ENCODE measurements at places on chromosomes 11 and 22. TPM values are rescaled to one million over a fixed set of nuclear protein-coding genes. Genes with fewer than 3 reads are reported as not detected.

DNA sequence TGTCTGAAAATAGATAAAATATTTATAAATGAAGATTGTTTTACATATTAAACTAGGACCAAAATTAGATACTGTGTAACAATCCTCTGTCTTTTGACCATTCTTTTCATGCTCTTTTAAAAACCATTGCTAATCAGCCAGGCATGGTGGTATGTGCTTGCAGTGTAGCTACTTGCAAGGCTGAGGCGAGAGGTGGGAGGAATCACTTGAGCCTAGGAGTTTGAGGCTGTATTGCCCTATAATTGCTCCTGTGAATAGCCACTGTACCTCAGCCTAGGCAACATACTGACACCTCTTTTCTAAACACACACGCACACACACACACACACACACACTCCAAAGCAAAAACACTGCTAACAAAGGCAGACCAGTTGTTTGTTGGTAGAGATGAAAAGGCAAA is 259.2 kb downstream of the JRKL start:
- no peak for DNase-seq

DNA sequence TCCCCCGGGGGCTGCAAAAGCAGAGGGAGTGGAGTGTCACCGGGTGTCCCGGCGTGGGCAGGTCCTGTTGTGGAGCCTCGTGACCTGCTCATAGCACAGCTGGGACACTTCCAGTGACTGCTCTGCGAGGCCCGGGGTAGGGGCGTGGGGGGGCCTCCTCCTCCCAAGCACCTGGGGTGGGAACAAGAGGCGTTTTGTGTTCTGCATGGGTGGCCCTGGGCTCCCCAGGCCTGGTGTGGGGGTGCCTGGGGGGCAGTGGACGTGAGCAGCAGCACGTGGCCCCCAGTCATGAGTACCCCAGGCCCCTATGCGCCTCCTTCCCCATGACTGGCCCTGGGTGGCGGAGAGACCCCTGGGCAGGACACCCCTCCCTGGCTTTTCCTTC is 104.7 kb downstream of the KCNQ1 start:
- DNase-seq, result no peak

DNA sequence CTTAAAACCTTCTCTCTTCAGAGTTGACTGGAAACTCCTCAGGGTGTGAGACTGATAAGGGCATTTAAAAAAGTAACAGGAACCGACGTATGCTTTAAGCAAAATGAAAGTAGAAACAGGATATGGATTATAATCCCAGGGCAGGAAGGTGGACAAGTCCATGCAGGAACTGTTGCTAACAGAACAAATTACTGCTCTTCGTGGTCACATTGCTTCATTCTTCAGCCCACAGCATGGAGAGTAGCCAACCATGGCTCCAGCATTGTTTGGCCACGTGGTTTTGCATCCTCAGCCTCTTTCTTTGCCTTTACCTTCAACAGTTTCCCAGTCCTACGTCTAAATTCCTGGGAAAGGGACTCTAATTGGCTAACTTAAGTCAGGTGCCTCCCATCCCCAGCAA is 563.1 kb upstream of the ISX start:
- DNase-seq, result no peak

DNA sequence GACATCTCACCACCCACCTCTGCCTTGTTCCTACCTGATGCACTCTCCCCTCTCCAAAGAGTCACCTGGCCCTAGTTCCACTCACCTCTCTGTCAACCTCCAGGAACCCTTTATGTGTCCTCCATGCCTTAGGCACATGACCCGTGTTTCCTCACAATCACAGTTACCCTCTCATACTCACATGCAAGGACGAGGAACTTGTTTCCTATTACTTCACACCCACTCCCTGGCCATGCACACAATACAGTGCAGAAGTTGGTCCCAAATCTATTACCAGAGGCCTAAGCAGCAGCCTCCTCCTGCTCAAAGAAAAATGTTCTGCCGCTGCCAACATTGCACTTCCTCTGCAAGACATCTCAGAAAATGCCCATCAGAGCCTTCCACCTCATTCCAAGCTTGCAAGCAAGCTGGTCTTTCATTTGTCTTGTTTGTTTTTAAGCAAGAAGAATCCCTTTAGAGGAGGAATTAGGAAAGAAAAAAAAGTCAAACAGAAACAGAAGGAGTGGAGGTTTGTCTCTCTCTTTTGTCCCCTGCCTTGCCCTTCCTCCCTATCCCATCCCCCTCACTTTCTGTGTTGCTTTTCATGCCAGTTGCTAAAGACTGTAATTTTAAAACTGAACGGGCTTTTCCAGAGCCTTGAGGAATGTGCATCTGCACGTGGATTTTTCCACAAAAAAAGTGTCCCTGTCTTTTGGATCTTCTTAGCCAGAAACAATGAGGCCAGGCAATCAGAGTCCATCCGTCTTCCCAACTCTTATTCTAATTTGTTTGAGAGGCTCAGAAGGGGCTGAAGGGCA is 63.4 kb downstream of the KCNJ1 start:
- DNase-seq, result no peak

DNA sequence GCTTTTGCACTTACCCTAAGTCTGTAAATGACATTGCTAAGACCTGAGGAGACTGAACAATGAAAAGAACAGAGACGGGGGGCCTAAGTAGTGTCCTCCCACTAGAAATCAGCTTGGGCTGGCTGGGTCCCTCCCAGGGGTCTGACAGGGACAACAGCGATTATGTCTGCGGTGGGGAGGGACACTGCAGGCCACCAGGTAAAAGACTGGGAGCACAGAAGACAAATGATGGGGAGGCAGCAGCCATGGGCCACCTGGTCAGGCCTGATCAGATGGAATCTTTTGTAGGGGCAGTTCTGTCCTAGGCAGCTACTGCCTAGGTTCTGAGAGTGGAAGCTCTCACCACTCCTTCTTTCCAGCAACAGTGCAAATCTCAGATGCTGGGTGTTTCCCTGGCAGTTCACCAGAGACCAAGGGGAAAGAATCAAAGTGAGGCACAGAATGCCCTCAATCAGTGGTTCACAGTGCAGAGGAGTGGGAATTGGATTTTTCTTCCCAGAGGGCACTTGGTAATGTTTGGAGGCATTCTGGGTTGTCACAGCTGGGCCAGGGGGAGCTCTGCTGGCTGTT is 59.1 kb upstream of the GNAZ start:
- DNase-seq, result no peak

GRCh38 chr11:73854680-73855079 is 22.0 kb downstream of the COA4 start:
- no peak for DNase-seq

GRCh38 chr11:116694349-116694725 is 78.5 kb downstream of the BUD13 start:
- DNase-seq, result no peak

DNA sequence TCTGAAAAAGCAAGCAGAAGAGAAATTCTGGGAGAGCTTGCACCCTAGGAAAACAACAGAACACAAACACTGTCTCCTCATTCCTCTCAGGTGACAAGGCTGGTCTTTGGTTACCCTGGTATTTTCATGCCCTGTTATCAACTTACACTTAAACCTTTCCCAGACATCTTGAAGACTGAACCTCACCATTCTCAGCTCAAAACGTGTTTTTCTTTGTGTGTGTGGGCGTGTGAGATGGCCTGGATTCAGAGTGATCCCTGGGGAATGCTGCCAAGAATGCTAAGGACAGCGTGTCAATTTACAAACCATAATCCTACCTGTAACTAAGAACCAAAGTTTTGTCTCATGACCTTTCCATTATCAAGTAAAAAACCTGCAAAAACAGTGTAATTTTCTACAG is 33.3 kb downstream of the ELF5 start:
- DNase-seq, result no peak

GRCh38 chr11:47413351-47413750 is 5.0 kb downstream of the SLC39A13 start:
- DNase-seq, result no peak

- no peak for DNase-seq
Observed at GRCh38 chr22:29093030-29093429, 20.2 kb downstream of the KREMEN1 start.

DNA sequence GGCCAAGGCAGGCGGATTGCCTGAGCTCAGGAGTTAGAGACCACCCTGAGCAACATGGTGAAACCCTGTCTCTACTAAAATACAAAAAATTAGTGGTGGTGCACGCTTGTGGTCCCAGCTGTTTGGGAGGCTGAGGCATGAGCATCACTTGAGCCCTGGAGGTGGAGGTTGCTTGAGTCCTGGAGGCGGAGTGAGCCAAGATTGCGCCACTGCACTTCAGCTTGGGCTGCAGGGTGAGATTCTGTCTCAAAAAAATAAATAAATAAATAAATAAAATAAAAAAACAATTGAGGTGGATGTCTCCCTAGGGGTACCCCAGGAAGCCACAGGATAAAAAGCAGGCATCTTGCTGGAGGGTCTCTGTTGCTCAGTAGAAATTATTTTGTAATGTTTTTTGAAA is 14.1 kb downstream of the PTPRJ start:
- DNase-seq, result no peak

GRCh38 chr11:101741479-101742175 is 157.8 kb upstream of the TRPC6 start:
- DNase-seq, result no peak

DNA sequence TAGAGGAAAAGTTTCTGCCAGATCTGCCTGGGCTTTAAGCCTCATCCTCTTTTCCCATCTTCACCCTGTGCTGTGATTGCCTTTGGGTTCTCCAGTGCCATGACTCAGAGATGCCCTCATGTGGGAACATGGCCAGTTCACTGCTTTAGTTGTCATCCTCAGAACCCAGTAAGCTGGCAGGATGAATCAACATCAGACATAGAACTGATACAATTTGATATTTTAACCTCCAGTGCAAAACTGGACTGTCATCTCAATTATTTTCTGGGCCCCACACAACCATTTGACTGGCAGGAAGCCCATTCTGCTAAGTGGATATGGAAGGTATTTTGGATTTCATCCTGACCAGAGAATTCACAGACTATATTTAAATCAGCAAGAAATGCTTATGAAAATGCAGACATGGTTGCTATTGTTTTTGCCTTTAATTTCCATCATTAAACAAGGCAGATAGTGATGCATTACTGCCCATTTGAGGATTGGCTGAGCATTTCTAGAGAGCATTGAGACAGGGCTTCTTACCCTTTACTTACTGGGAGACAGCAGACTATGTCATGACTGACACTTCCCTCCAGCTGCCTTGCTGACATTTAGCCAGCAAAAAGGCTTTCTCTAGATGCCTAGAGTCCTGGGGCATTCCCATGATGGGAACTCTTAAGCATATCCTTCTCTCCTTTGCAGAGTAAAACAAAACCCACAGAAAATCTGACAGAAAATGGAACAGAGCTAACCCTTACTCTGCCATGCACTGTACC is 327.1 kb upstream of the MTNR1B start:
- DNase-seq, result no peak

DNA sequence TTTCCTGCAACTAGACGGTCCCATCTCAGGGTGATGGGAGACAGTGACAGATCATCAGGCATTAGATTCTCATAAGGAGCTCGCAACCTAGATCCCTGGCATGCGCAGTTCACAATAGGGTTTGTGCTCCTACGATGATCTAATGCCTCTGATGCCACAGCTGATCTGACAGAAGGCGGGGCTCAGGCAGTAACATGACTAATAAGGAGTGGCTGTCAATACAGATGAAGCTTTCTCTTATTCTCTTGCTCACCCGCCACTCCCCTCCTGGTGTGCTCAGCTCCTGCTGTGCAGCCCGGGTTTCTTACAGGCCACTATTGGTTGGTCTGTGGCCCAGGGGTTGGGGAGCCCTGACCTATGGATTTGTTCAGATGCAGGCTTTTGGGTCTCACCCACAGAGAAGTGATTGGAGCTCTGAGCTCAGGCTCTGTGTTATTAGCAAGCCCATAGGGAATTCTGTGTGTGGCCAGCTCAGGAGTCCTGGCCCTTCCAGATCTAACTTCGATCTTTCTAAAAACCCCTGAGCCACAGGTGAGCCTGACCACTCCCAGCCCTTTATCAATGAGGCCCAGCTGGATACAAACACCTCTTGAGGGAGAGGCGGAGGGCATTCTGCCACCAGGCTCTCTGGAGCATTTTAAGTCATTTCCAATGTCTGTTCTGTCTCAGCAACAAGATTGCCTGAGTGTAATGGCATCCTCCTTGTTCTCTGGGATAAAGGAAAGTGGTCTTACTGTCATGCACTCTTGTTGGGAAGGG is 351.8 kb downstream of the BUD13 start:
- no peak for DNase-seq

- no peak for DNase-seq
Observed at GRCh38 chr11:116415095-116415494, 357.7 kb downstream of the BUD13 start.

- no peak for DNase-seq
Observed at GRCh38 chr22:37169947-37170688, 17.9 kb downstream of the C1QTNF6 start.

GRCh38 chr11:1307998-1308742 is 1.3 kb downstream of the TOLLIP start:
- DNase-seq, result no peak

- DNase-seq, result no peak
Observed at GRCh38 chr22:25942856-25943411, 200.9 kb downstream of the MYO18B start.

- DNase-seq, result no peak
Observed at GRCh38 chr11:103880968-103881367, 155.5 kb upstream of the DDI1 start.

GRCh38 chr11:10584071-10584501 is 15.6 kb upstream of the LYVE1 start:
- DNase-seq, result no peak

DNA sequence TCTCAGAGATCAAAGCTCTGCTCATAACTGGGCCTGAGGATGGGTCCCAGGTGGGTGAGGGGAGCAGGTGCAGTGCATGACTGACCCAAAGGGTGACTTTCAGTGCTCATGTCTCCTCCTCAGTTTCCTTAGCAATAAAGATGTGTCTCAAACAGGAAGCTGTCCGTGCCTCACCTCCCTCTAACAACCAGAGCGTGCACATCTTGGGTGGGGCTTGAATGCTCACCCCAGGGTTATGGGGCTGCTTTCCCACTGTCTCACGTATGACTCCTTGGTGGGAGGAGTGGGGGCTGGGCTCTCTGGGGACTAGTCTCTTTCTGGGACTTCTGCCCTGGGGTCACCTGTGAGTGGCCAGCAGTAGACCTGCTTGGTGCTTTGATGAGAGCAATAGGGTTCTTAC is 53.9 kb upstream of the PHOX2A start:
- DNase-seq, result no peak

DNA sequence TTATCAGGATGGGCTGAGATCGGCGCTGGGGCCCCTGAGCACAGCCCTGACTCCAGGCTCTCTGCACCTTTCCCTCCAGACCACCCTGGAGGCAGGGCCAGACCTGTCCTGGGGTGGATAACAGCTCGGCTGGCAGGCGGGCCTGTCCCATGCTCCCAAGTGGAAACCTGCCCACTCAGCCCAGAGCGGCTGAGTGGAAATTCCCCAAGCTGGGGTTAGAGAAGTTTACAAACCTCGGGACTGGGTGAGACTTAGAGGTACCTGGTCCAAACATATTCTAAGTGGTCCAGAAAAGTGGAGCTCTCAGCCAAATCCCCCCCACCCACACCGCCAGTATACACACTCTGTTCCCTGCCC is 4.8 kb upstream of the FXYD2 start:
- DNase-seq, result no peak

GRCh38 chr22:42353883-42354727 is 78.1 kb downstream of the NFAM1 start:
- DNase-seq, result no peak

- DNase-seq, result no peak
Observed at GRCh38 chr22:23289851-23290724, 109.8 kb downstream of the BCR start.

Gene RAB38
- total RNA-seq, result 10.5 TPM

Gene C1QTNF4
- 3.1 TPM for total RNA-seq

Gene KCNE3
- total RNA-seq, result 4.9 TPM

Gene KDM4D
- 1.8 TPM for total RNA-seq

Gene SLC7A4
- total RNA-seq, result 0.29 TPM

Gene MMP12
- not detected for total RNA-seq

Gene SLC37A4
- 60.0 TPM for total RNA-seq

Gene VPREB3
- not detected for total RNA-seq

Gene OR2D3
- not detected for total RNA-seq

Measured in epithelial cell of proximal tubule (primary cell).